ENCODE measurements at places on chromosomes 4 and X.

DNA sequence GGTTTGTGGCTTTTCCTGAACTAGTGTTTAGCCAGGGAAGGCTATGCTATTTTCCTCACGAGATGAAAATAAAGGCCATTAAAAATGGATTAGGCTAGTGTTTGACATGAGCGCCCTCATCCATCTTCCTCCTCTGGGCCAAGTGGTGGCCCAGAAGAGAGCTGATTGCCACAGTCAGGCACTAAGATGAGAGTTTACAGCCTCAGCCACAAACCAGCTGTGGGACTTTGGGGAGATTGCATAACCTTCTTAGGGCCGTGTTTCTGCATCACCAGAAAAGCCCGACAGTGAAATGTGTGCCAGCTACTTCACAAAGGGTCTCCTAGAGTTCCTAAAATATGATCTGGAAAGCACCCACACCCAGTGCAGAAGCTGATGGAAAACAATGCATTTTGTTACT is 42.3 kb upstream of the LNX1 start:
- no peaks in the 10 kb centered on the region for H3K27me3 ChIP-seq
- no peaks in the 10 kb centered on the region for H3K4me1 ChIP-seq
- DNase-seq = no peak
- no peak overlapping the region for H3K4me3 ChIP-seq

- DNase-seq = no peak
- H3K27ac ChIP-seq = no peak overlapping the region
Observed at GRCh38 chr4:29052266-29052665, 1667.9 kb upstream of the PCDH7 start.

DNA sequence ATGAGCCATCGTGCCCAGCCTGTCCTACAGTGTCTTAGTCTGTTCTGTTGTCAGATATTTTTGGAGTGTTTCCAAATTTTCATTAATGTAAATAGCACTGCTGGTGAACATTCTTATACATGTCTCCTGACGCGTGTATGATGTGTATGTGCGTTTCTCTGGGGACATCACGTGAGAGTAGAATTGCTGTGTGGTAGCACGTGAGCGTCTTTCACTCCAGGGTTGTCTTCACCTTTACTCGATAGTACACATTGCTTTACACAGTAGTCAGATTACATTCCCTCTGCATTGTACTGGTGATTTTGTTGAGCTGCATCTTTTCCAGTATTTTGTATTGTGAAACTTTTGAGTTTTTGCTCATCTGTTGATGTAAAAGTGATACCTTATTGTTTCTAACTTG is 60.0 kb downstream of the ARHGAP10 start:
- no peaks in the 10 kb centered on the region for H3K36me3 ChIP-seq
- no peak for DNase-seq
- no peaks in the 10 kb centered on the region for H3K27me3 ChIP-seq
- peaks cover 28% of the 10 kb centered on the region for H3K4me1 ChIP-seq

- H3K36me3 ChIP-seq = no peaks in the 10 kb centered on the region
- no peak overlapping the region for H3K27ac ChIP-seq
- H3K4me3 ChIP-seq = no peak overlapping the region
- no peaks in the 10 kb centered on the region for H3K4me1 ChIP-seq
Observed at GRCh38 chr4:185683222-185683621, 128.8 kb downstream of the SORBS2 start.

DNA sequence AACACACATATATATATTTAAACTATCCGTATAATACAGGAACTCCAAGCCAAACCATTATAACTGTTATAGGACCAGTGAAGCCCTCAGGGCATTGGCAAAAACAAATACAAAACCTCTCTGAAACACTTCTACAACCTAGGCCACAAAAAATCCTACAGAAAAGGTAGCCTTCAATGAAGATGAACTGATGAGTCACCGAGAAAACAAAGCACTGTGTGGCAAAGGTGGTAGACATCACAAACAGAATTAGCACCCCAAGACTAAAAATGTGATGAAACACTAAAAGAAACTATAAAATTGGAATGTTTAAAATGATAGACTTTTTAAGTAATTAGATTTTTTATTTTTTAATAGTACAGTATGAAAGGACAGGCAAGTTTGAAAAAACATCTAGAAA is 5.5 kb upstream of the HSPA4L start:
- no peaks in the 10 kb centered on the region for H3K36me3 ChIP-seq
- peaks cover 12% of the 10 kb centered on the region for H3K27me3 ChIP-seq
- H3K27ac ChIP-seq = no peak overlapping the region
- no peak for DNase-seq
- no peaks in the 10 kb centered on the region for H3K4me1 ChIP-seq
- H3K4me3 ChIP-seq = no peak overlapping the region

Data from transverse colon (tissue), 4 donors.